ENCODE measurements at places on chromosomes 1 and 21. TPM values are rescaled to one million over a fixed set of nuclear protein-coding genes. Genes with fewer than 3 reads are reported as not detected.

The RGS13 gene
- not detected for total RNA-seq

GRCh38 chr1:180236698-180237509 is 6.8 kb downstream of the LHX4 start:
- DNase-seq: no peak

The RAB7B gene
- total RNA-seq: 0.82 TPM

The PIGR gene
- 30.1 TPM for total RNA-seq

DNA sequence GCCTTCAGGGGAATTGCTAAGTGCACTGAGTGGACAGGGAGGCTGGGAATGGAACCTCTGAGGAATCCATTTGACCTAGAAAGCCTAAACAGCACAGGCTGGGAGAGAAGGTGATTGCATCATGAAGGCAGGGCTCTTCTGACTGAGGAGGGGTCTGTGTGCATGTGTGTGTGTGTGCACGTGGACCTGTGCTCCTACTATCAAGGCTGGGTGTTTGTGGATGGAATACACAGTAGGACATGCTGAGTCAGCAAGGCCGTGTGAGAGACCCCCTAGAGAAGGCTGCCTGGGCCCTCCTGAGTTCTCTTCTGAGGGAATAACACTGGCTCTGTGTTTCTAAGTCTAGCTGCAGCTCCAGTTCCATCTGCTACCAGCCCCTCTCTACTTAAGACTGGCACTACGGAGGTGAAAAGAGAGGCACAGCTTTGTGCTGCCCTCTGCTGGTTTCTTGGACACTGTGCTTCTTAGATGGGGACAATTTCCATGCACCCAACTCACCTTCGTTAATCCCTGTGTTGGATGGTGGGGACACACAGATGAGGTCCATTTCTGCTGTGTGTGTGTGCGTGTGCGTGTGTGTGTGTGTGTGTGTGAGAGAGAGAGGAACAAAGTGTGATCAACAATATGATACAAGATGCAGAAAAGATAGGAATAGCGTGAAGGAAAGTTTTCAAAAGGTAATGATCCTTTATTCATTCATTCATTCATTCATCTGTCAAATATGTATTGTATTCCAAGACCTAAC is 6.2 kb upstream of the EFCAB14 start:
- DNase-seq: no peak

- no peak for DNase-seq
Measured at GRCh38 chr1:192053531-192053971, 104.7 kb upstream of the RGS18 start.

- DNase-seq: no peak
Measured at GRCh38 chr21:25107708-25108107, 499.6 kb downstream of the MRPL39 start.

The CNIH3 gene
- total RNA-seq: 4.5 TPM

The C1orf167 gene
- total RNA-seq: 0.40 TPM

The UBL4B gene
- not detected for total RNA-seq

DNA sequence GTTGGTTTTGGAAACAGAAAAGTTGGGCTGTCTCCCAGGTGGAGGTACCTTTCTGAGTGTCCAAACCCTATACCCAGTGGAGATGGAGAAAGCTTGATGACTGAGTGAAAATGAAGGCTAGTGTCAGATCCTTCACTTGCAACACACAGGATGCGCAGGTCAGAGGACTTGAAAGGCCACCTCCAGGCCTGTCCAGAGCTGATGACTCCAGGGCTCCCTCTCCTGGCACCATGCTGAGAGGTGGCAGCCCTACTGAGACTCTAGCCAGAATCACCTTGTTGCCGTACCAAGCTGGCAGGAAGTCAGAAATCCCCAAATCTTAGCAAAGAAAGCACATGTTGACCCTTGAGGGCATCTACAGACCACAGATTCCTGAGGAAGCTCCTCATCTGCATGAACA is 16.4 kb downstream of the KNCN start:
- no peak for DNase-seq

The LCE1B gene
- not detected for total RNA-seq

GRCh38 chr1:225424562-225425200 is 3.2 kb downstream of the LBR start:
- no peak for DNase-seq

DNA sequence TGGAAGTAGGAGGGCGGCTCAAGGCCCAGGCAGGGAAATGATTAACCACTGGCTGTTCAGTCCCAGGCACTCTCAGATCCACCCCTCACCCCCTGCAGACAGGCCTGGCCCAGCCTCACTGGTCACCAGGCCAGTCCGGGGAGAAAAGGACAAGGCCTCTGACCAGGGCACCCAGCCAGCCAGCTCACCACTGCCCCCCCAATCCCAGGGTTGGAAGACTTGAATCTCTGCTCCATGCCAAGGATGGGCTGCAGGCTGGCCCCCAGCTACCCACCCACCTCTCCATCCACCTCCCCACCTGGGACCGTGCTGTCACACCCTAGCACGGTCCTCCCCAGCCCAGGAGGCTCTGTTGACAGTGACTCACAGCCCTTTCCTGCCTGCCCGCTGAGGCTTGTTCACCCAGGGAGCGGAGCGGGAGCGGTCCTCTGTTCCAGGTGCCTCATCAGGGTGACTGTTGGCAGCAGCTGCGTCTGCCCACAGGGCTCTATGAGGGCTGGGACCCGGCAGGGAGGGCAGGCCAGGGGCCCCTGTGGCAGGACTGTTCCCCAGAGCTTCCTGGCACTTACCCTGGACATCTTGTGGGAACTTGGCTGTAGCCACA is 2.2 kb downstream of the LAD1 start:
- no peak for DNase-seq

DNA sequence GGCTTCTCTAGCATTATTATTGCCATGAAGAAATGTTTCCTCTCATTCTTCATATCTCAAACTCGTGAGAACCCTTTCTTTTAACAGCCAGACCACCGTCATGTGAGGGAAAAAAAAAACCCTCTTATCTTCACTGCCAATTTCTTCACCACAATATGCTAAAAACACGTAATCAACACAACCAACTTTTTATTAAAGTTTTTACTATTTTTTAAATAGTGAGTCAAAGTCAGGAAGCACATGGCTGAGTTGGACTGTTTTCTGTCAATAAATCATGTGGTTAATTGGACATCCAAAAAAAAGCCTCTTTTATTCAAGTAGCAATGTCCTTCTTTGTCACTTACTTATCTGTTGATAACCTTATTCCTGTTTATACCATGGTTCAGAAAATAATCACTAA is 55.9 kb upstream of the SAMD13 start:
- no peak for DNase-seq

- no peak for DNase-seq
Measured at GRCh38 chr1:86573763-86574484, 27.0 kb downstream of the CLCA4 start.

The S100A4 gene
- 61.0 TPM for total RNA-seq

DNA sequence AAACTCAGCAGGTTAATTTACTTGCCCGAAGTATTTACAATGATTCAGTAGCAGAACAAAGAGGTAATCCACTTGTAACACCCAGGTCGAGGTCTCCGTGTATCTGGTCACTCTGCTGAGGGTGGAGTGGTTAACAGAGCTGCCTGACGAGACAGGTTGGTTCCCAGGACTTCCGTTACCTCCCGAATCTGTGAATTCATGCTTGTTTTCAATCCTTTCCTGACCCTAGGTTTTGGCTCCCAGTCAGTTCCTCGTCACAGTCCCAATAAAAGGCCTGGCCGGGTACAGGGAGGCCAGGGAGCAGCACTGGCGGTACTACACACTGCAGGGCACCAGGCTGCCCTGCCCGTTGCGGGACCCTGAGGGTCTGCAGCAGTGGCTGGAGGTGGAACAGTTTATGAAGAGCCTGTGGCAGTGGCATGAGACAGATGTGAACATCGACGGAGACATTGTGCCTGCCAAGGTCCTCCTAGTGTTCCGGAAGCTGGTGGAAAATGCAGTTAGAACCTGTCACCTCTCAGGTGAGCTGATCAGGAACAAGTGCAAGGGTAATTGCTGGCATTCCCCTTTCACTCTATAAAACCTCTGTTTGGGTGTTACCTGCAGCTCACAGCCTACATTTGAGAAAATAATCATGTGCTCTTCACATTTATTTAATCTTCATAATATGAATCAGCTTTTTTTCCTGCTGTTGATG is 12.8 kb downstream of the MAB21L3 start:
- DNase-seq: no peak

- no peak for DNase-seq
Measured at GRCh38 chr1:32309960-32310359, 18.1 kb downstream of the HDAC1 start.

DNA sequence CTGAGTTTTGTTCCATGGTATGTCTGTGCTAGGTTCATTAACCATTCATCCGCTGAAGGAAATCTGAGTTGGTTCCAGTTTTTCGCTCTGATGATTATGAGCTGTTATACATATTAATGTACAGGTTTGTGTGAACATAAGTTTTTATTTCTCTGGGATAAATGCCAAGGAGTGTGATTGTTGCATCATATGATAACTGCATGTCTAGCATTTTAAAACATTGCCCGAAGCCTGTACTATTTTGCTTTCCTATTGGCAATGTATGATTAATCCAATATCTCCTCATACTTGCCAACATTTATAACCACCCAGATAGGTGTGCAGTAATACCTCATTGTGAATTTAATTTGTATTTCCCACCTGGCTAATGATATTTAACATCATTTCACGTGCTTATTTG is 322.7 kb downstream of the ZNF326 start:
- DNase-seq: no peak

DNA sequence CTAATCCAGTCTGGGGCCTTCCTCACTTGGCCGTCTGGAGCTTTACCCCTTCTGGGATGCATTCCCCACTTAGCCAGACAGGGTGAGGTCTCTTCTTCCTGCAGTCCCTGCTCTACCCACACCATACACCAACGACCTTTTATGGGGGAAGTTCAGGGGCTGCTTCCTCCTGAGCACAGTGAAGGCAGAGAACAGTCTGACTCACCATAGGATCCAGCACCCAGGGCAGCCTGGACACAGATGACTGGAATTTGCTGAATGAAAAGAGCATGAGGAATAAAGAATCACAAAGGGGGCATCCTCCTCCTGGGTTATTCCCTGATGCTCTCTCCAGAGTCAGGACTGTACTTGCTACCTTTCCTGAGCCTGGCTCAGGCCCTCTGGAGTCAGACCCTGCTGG is 4.6 kb upstream of the FOXE3 start:
- DNase-seq: no peak

- DNase-seq: no peak
Measured at GRCh38 chr1:57824535-57824934, 400.7 kb upstream of the DAB1 start.

GRCh38 chr21:44837537-44837936 is 19.7 kb upstream of the SUMO3 start:
- no peak for DNase-seq

- DNase-seq: no peak
Measured at GRCh38 chr1:164688791-164689190, 129.8 kb downstream of the PBX1 start.

DNA sequence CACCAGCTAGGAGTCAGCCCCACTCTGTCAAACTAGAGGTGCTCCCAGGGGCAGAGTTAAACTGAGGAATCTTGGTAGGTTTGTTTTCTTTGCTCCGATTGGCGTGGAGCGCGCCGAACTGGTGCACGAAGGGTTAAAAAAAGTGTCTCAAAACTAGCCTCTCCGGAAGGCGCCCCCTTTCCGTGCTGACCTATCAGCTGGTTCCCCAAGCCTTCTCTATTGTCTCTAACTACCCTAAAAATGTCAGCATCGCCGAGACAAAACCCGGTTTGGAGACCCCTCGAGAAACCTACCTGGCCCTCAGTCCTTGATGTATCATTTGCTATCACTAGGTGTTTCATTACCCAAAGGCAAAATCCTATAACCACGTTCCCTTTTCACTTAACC is 2.2 kb downstream of the TGFB2 start:
- DNase-seq: no peak

The CD58 gene
- total RNA-seq: 10.7 TPM

GRCh38 chr1:236092899-236093298 is 28.0 kb upstream of the NID1 start:
- DNase-seq: no peak

DNA sequence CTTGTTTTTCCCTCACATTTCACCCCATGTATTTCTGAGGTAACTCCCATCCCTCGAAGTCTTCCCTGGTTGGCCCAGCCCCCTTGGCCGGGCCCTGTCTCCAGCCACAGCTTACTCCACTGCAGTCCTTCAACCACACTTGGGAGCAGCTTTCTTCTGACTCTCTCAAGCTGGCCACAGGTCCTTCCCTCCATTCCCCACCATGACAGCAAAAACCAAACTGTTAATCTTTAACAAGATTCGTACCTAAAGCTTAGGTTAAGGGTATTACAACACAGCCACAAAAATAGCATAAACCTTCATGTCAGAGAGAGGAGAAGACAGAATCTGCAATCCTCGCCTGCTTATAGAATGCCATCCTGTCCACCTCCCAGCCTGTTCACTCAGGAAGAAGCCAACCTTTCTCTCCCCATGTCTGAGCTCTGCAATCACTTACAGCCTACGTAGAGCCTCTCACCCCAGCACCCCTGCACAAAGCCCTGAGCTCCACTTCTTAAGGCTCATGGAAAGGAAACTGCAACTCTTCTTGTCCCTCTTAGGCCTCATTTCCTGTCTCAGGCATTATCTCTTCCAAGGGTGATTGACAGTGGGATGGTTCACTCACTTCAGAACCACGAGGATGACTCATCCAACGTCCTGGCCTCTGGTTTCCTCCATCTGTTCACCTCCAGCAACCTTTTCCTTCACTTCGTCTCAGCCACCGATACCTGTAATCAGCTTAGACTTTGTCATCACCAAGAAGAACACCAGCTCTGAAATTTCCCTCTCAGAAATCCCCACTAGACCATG is 72.8 kb downstream of the CD2 start:
- DNase-seq: no peak

The DIRAS3 gene
- 4.4 TPM for total RNA-seq

The GPR37L1 gene
- total RNA-seq: 0.24 TPM

DNA sequence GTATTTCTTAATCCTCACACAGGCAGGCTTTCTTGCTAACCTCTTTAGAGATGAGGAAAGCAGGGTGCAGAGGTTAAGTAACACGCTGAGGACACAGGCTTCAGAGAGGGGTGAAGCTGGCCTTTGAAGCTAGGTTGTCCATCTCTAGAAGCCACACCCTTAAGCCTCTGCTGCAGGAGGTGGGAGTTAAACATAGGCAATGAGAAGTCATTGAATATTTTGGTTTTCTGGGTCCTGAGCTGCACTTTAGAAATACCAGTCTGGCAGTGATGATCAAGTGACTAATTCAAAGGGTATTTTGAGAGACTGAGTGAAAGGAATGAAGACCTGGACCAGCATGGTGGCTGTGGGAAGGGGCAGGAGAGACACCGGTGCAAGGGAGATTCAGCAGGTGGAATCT is 9.9 kb downstream of the KCNJ15 start:
- DNase-seq: no peak

- DNase-seq: no peak
Measured at GRCh38 chr1:115794976-115795639, 26.6 kb upstream of the CASQ2 start.

DNA sequence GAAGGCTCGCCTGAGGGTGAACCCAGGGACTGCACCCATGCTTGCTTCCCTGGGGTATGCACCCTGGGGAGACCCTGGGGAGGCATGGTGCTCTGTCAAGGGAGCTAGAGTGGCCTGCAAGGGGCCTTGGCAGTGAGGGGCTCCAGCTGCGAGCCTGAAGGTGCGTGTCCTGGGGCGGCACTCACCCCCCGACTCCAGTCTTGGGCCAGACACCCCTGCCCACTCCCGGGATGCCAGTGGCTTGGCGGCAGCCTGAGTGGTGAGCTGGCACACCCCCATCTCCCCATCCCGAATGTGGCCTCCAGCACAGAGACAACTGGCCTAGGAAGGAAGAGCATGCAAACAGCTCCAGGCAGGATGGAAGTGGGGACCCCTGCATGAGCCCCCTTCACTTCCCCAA is 2.6 kb downstream of the SUMO3 start:
- no peak for DNase-seq

- DNase-seq: no peak
Measured at GRCh38 chr1:40155135-40155534, 6.1 kb upstream of the RLF start.

Measured in type B pancreatic cell (in vitro differentiated cells).